ENCODE measurements at places on chromosomes 11 and 22.
A peak's percentile ranks its signal among the peaks of the same experiment; 100 is the strongest.

GRCh38 chr11:35907648-35908431, 36.0 kb upstream of the LDLRAD3 start:
- no peak for DNase-seq

DNA sequence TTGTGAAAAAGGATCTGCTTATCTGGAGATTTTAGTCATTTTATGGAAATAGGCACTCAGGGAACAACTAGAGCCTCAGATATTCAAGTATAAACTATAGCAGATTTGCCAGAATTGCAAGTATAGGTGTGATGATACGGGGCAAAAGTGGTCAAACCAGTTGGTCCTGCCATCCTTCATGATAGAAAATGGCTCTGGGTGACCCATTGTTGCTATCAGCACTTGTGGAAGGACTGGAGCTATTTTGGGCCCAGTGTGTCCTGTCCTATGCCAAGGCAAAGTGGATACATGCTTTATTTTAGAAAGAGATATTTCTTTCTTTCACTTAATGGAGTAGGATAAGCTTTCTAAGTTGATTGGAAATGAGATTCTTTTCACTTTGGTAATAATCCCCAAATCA, 85.2 kb downstream of the PPP6R3 start:
- DNase-seq: no peak

DNA sequence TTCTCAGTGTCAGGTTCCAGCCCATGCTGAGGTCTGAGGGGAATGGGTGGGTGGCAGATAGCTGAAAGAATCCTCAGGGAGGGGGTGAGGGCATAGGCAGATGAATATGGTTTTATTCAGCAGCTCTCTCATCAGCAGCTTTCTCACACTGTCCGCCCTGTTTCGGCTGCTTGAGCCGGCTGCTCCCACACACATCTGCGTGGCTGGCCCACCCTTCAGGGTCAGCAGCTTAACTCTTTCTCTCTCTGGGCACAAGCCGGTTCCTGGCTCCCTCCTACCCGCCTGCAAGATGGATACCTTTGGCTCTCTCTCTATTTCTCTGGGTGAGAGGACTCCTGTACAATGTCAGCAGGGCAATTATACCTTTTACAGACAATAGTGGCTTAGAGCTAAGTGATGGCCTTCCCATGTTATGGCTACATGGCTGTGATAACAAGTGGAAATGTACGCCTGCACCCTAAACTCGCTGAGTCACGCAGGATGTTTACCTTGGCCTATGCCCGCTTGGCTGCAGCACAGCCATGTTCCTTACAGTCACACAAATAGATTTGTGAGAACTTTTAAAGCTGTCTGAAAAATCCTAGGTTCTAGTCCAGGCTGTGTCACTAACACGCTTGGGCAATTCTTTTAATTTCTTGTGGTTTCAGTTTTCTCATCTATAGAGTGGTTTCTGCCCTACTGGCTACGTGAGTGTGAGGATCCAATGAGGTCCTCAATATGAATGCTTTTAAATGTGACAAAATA, 4.1 kb downstream of the MMP20 start:
- DNase-seq: no peak

DNA sequence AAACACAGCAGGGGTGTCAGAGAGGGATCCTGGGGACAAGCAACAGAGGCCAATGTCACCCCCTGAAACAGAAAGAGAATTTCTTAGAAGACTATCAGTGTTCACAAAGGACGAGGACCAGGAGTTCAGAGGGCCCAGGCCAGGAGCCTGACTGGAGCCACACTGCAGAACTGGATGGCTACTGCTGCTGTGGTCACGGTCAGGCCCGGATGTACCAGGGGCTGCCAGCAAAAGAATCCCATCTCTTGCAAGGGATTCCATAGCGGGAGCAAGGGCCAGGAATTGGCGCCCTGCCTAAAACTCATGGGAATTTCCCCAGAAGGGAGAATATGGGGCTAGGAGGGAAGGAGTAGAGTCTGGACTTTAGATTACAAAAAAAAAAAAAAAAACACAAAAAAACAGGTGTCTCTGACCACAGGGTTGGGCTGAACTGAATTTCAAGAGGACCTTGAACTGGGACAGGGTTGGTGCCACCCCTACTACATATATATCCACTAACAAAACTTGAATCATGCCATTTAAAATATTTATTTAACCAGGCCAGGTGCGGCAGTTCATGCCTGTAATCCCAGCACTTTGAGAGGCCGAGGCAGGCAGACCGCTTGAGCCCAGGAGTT, 15.7 kb upstream of the KCTD14 start:
- no peak for DNase-seq

- DNase-seq: no peak
Measured at GRCh38 chr11:93605642-93606041, 55.8 kb upstream of the CEP295 start.

DNA sequence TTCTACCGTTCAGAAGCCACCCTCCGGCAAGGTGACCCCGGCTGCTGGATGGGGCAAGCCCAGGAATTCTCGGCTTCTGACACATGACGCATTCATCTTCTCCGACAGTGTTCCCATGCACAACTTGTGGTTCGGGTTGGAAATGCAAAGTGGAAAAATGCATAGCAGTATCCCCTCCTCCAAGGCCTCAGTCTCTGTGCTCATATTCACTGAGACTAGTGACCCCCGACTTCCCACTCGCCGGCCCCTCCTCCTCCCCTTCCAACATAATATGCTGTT, 70.0 kb upstream of the NTM start:
- DNase-seq: no peak

DNA sequence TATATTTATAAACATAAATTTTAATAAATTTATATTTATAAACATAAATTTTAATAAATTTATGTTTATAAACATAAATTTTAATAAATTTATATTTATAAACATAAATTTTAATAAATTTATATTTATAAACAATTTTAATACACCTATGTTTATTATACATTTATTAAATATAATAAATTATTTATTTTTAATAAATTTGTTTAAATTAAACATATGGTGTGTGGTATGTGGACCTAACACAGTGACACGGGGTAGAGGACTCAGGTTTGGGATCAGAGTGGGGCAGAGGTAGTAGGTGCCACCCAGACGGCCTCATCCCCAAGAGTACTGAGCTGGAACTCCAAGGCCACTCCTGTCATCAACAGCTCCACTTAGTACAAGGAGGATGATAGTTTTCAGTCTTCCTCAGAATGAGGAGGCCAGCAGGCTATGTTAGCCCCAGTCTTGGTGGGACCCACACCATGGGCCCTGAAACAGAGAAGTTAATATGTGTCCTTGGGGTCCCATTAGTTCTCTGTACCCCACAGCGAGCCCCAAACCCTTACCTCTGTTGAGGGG, 46.7 kb upstream of the BID start:
- DNase-seq: no peak

DNA sequence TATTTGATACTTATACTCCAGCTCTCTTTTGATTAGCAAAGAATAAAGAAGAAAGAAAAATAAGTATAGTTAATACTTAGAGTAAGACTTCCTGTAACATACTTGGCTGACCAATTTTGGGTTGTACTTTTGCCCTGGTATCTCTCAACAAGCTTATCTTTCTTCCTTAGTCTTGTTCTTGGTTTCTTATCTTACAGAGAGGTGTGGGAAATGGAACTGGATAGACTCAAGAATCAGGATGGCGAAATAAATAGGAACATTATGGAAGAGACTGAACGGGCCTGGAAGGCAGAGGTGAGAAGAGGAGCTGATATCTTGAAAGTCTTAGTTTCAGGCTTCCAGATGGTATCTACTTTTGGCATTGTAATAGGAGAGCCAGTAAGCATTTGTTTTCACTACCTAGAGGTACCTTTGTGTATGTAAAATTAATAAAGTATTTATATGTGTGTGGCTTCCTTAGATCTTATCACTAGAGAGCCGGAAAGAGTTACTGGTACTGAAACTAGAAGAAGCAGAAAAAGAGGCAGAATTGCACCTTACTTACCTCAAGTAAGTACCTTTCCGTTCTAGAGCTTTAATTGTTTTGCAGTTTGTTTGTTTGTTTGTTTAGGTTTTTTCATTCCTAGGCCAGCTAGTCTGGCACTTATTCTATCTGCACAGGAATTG, 11.3 kb upstream of the BACE1-AS start:
- DNase-seq: no peak

- no peak for DNase-seq
Measured at GRCh38 chr11:70630816-70631623, 232.7 kb downstream of the CTTN start.

DNA sequence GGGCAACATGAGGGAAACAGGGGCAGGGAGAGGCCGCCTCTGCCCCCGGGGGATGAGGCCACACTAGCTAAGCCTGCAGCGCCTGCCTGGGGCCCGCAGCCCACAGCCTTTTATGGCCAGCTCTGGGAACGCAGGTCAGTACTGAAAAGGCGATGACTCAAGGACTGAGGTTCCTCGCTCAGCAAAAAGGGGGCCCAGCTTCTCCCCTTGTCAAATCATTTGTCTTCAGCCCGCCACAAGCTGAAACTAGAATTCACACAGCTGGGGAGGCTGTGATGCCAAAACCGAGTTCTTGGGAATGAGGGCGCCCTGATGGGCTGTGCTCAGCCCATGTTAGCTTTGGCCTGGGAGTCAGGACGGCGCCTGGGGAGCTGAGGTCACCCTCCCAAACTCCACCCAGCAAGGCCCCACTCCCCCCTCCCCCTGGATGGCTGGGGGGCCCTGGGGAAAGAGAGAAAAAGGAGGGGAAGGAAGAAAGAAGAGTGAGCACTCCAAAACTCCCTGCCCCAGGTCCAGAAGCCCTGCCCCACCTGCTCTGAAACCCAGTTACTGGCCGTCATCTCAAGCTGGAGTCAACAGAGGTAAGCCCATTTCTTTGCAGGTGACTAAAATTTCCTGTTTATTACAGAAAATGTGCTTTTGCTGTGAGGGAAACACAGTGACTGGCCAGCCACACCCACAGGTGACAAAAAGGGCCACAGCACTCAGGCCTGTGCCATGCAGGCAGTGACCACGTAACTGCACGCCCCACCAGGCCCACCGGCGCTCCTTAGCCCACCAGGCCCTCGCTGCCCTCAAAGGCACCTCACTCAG, 13.7 kb downstream of the EHD1 start:
- DNase-seq: no peak

DNA sequence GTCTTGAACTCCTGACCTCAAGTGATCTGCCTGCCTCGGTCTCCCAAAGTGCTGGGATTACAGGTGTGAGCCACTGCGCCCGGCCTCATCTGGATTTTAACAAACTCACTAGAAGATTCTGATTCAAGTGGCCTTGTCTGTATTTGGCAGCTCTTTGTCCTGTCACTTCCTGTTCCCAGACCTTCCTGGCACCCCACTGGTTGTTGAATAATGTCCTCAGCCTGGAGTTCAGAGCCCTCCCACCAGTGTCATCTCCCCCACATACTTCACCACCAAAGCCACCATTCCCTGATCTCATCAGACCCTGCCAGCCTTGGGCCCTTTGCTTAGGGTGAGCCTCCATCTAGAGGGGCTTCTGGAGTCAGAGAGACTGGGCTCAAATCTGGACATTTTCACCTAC, 3.3 kb downstream of the PELI3 start:
- no peak for DNase-seq

DNA sequence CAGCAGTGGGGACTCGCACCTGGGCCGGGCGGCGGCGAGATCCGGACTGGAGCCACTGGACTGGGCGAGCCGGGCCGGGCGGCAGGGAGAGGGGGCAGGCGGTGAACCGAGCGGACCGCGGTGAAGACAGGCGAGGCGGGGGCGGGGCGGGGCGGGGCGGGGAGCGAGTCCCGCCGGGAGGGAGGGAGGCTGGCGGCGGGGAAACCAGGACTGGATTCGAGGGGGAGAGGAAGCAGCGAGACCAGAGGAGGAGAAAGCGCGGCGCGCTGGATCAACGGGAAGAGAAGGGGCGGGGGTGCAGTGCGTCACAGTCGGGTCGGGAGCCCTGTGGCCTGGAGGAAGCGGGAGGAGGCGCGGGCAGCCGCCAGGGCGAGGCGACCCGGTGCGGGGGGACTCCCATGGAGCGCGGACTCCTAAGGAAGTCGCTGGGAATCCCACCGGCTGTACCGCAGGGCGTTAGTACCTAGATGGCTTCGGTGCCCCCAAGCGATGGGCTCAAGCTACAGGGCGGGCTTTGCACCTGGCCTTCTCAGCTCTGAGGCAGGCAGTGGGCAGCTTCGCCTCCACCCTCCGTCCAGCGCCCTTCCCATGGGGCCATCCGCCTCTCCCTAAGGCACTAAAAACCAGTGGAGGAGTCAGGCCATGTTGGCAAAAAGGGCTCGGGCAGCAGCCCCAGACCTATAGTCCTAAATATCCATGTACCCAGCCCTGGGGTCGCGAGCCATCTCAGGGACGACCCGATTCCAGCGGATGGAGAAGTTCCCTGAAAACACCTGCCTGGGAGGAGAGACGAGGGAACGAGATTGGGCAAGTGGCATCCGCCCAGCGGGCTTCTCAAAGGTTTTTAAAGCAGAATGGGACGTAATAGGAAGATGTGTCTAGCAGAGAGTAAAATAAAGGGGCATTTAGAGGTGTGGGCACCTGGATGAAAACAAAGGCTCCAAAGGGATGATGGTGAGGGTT, at the start of gene TMEM121B:
TSS of gene TMEM121B (minus strand) at position 128 of the 963 bp plus-strand sequence. CDS start 233 bp downstream, outside the sequence.
- DNase-seq: peak; percentile 74

- peak; percentile 87 for DNase-seq
Measured at GRCh38 chr22:39520226-39521105, at the start of gene ATF4. Gene ATF4 (plus strand): TSS chr22:39520562. CDS start chr22:39521446, 884 bp downstream.

- DNase-seq: no peak
Measured at GRCh38 chr11:98834776-98835175, 186.0 kb upstream of the CNTN5 start.

GRCh38 chr11:126746443-126746842, 254.1 kb downstream of the KIRREL3 start:
- DNase-seq: no peak

- no peak for DNase-seq
Measured at GRCh38 chr22:48889209-48889830, 938.4 kb downstream of the BRD1 start.

DNA sequence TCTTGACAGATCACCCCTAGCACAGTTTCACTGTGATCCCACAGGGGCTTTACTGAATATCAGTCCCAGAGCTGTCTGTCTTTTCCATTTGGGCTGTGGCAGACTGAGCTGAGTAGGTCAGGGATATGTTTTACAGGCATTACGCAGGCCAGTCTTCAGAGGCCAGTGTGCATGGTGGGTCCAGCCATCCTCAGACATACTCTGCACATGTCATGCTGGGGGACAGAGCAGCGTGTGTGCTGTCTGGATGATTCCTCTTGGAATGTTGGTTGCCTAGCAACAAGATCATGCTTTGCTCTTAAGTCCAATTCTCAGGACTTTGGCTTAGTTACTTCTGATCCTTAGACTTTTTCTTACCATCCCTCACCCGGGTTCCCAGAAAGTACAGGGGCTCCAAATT, 736.5 kb downstream of the DLG2 start:
- no peak for DNase-seq

- peak; percentile 73 for DNase-seq
Measured at GRCh38 chr11:60870276-60870675, 2.9 kb downstream of the ZP1 start.

GRCh38 chr11:82936261-82936660, 34.7 kb downstream of the DDIAS start:
- no peak for DNase-seq
